Central memory CD8-positive, alpha-beta T cell (primary cell): ENCODE measurements at places on chromosomes 5 and 9.

GRCh38 chr9:93952119-93952783, 2.9 kb downstream of the BARX1 start:
- DNase-seq: no peak

DNA sequence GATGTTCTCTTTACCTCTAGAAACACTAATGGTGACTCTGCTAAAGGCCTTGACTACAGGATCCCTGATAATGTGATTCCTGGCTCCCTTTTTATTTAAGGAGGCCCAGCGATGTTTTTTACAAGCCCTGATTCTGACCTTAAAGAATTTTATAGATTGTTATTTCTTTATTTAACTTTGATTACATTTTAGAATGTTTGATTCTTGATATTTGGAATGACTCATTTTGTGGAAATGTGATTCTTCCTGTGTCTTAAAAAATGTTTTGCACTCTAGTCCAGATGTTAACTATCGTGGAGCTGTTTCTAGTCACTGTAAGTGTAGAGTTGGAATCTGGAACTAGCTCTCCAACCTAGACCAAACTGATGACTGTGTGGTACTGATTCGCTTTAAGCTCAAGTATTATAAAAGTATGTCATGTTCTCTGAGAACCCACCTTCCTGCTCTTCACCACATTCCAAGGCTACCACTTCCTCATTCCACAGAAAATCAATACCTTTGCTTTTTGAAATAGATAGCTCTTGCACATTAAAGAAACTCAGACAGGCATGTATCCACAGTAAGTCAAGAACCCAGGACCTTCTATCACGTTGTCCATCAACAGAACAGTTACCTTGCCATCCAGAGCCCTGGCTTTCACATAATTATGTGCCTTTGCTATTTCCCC, 65.2 kb downstream of the JMY start:
- DNase-seq: no peak

GRCh38 chr9:88828018-88828417, 163.2 kb upstream of the S1PR3 start:
- DNase-seq: no peak

- DNase-seq: no peak
These were observed 79.0 kb upstream of the TNC start for GRCh38 chr9:115196919-115197318.

- no peak for DNase-seq
These were observed 215.7 kb upstream of the ELL2 start for GRCh38 chr5:96177303-96177869.

- no peak for DNase-seq
These were observed 14.2 kb upstream of the CAST start for GRCh38 chr5:96648023-96648422.

- no peak for DNase-seq
These were observed 92.7 kb upstream of the FCN2 start for GRCh38 chr9:134787601-134788531.

DNA sequence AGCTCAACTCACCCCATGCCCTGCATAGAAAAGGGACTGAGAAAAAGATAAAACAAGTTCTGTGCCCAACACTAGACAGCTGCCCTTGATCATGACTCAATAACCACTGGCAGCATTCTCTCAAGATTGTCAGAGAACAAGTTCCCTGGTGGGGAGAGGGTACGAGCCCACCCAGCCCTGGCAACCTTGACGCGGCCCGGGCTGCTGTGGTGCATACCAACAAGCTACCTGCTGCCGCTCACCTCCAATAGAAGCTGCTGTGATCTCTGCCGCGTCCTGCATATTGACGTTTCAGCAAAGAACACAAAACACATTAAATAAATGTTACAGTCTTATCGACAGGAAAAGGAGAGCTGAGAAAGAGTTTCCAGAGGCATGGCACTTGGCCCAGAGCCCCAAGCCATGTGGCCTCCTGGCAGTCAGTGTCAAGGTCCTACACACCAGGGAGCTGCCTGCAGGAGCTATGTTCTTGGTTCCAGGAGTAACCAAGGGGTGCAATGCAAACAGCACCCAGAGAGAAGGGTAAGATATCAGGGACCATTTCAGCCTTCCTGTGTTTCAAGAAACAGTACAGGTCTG, 28.3 kb downstream of the WHRN start:
- no peak for DNase-seq

DNA sequence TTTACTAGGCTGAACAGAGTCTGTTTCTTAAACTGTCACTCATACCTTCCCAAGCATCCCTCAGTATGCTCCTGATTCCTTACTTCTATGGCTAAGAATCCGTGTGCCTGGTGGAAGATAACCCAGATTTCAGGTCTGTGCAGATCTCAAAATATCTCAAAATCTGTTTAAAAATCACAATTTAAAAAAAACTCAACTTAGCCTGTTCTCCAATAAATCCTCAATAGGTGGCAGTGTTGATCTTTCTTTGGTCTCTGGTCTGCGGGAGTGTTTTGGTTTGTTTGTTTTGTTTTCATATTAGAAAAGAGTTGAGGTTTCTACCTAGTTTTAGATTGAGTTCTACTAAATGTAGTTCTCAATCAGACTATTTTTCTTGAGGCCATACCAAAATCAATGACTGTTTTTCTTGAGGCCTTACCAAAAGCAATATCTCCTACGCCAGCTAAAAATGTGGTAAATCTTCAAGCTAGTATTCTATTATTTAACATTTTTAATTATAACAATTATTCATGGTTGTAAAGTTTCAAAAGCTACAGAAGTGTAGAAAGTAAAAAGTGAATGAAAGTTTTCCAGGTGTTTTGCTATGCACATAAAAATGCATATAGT, 57.9 kb downstream of the TGFBR1 start:
- no peak for DNase-seq

GRCh38 chr5:43171926-43172325, 20.1 kb upstream of the NIM1K start:
- no peak for DNase-seq

GRCh38 chr5:124906339-124907097, 160.1 kb upstream of the ZNF608 start:
- DNase-seq: no peak

DNA sequence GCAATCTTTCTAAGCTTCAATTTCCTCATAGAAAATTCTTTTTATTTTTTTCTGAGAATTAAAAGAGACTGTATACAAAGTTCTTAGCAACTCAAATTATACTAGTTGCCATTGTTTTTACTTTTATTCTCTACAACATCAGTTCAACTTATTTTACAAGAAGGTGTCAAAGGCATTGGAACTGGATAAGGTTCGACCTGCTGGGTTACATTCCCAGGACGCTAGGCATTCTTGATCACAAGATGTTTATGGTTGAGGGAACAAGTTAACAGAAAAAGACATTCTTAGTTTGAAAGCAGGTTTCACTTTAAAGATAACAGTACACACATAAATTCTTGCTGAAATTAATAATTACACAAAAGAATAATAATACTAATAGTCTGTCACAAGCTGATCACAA, 163.5 kb upstream of the SNX2 start:
- DNase-seq: no peak

GRCh38 chr5:128007939-128008338, 75.6 kb upstream of the SLC12A2 start:
- DNase-seq: no peak

DNA sequence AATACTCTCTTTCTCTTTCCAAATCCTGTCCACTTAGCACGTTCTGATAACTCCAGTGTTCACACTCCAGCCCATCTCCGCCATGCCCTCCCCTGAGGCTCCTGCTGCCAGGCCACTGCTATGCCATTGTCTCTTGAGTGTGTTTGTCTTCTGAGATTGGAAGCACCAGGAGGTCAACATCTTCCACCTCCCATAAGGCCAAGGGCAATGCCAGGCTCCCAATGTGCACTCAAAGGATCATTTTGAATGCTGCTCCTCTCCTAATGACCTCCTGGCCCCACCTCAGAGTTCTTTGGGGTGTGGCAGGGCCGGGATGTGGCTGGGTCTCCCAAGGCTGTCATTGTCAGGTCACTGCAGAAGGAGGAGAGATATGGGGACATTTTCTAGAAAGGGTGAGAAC, 19.5 kb downstream of the IGIP start:
- no peak for DNase-seq

- no peak for DNase-seq
These were observed 4.6 kb downstream of the BICD2 start for GRCh38 chr9:92760070-92760469.
